GM23248 (cell line): ENCODE measurements at places on chromosomes 7 and 10. TPM values are rescaled to one million over a fixed set of nuclear protein-coding genes. Genes with fewer than 3 reads are reported as not detected.

The SEMA3E gene
- 0.35 and 0.43 TPM in 2 replicates for polyA plus RNA-seq

GRCh38 chr7:5699467-5700384, 81.7 kb downstream of the RNF216 start:
- no peak for DNase-seq

GRCh38 chr7:67455508-67455907, 458.9 kb downstream of the TYW1 start:
- no peak for DNase-seq

GRCh38 chr10:30959836-30960210, 71.8 kb downstream of the ZNF438 start:
- DNase-seq, result no peak

The CPA4 gene
- 10.4 and 11.9 TPM in 2 replicates for polyA plus RNA-seq

The RASA4B gene
- 0.72 and 1.0 TPM in 2 replicates for polyA plus RNA-seq

DNA sequence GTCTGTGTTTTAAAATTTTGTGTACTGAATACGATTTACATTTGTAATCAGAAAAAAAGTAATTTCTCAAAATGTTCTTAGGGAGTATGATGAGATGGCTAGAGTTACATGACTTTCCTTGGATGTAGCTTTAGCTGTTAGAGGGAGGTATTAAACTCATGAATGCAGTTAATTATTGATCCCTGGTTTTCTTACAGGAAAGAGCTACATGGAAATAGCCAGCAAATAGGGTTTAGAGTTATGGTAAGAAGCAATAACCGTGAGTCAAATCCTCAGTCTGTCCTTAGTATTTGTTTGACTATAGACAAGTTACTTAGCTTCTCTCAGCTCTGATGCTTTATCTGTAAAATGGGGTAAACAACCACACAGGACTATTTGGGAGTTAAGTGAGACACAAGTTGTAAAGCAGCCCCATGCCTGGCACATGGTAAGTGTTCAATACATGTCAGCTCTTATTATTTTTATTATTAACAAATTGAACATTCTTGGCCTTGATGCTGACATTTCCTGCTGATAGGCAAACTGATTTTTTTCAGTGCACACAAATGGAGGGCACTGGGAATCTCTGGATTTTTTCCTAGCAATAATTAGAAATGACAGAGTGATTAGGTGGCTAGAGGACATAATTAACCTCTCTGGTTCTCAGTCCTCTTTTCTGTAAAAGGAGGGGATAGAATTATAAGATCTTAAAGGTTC, 204.5 kb upstream of the PHYHIPL start:
- no peak for DNase-seq

- DNase-seq, result peak; percentile 70
Measured at GRCh38 chr7:84231157-84231556, 36.6 kb upstream of the SEMA3A start.

The TAS2R3 gene
- not detected in 2 replicates for polyA plus RNA-seq

The CALML3 gene
- polyA plus RNA-seq, result not detected in 2 replicates

DNA sequence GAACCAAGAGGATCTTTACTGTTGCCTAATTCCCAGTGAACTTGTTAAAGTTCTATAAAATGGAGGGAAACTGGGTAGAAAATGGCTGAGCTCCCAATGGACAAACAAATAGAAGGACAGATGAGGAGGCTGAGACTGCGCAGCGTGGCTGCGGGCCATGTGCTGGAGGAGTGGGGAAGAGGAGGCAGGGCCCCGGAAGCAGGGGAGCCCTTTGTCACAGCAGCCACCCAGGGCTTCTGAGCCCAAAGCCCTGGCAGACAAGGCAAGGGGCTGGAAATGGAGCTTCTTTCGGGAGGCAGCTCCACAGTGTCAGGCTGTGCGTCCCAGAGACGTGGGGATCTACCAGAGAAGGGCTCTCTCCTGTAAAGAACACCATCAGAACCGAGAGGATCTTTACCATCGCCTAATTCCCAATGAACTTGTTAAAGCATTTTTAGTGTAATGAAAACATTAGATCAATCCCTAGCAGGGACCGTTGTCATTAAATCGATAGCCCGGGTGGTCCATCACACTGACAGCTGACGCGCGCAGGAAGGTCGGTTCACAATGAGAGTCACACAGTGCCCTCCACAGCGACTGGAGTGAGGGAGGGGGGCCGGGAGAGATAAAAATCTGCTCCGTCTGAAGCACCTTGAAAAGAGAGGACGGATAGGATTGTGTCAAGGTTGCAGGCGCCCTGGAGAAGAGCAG, 14.0 kb upstream of the CNPY1 start:
- DNase-seq, result no peak

- DNase-seq, result peak; percentile 70
Measured at GRCh38 chr10:34854147-34854601, 39.1 kb upstream of the PARD3 start.

GRCh38 chr10:120573355-120573754, 116.3 kb downstream of the PLPP4 start:
- DNase-seq, result no peak

The ADGRA1 gene
- polyA plus RNA-seq, result not detected in 2 replicates

The AMZ1 gene
- polyA plus RNA-seq, result 5.9 TPM in 2 replicates

The SPDYE6 gene
- 0.19 TPM in 1 of 2 replicates, not detected in the other for polyA plus RNA-seq

The SEC31B gene
- 2.2 and 4.5 TPM in 2 replicates for polyA plus RNA-seq

- DNase-seq, result no peak
Measured at GRCh38 chr7:6616854-6617643, 1.6 kb downstream of the ZNF853 start.

The PROSER2 gene
- polyA plus RNA-seq, result 0.65 and 0.80 TPM in 2 replicates

DNA sequence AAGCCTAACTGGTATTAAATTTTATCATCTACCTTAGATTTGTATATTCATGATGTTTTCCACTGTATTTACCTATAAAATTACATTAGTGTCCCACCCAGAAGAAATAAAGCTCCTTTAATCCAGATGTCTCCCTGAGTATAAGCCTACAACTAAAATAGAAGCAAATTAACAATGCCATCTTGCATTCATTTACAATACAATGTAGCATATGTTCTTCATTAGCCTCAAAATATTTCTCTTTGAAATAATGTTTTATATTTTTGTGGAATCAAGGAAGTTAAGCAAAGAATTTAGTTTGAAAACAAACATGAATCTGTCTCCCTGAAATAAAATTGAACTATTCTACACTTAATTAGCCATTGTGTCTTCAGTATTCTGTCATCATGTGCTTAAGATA, 112.3 kb downstream of the CACNA2D1 start:
- DNase-seq, result no peak

The PFKP gene
- polyA plus RNA-seq, result 133 TPM in 2 replicates

The BTBD16 gene
- polyA plus RNA-seq, result not detected in 2 replicates

The SAMD8 gene
- 16.8 and 16.9 TPM in 2 replicates for polyA plus RNA-seq

The FAM180A gene
- 50.3 and 52.5 TPM in 2 replicates for polyA plus RNA-seq

The PPP1R17 gene
- 0.20 and 0.29 TPM in 2 replicates for polyA plus RNA-seq
